ENCODE measurements at places on chromosomes 2 and 18.

GRCh38 chr2:67164771-67165522 is 232.2 kb upstream of the ETAA1 start:
- no peak for DNase-seq

DNA sequence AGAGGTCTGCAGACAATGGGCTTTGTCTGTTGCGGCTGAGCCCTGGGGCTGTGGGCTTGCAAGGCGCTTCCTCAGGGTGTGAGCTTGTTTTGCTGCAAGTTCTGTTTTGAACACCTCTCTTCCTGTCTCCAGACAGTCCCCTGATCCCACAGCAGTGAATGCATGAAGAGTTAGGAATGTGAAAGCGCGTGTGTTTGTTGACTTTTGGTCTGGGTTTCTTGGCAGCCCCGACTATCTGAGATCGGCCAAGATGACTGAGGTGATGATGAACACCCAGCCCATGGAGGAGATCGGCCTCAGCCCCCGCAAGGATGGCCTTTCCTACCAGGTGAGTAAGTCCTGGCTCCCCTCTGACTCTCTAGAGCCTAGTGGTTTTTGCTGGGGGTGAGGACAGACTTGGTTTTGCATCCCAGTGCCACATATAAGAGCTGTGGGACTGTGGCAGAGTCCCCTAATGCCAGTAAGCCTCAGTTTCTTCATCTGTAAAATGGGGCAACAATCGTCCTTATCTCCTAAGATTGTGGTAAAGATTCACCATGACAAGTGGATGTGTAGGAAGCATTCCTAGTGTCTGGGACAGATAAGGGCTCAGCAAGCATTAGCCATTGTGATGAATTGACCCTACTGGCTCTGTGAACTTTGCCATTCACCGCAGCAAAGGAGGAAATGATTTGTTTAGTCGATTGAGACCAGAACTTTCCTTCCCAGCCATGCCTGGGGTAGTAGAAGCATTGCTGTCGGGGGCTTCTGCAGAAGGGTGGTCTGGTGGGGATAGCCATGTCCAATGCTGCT is 3.0 kb downstream of the LBH start:
- DNase-seq: no peak

GRCh38 chr2:212294816-212295215 is 243.8 kb downstream of the ERBB4 start:
- no peak for DNase-seq

DNA sequence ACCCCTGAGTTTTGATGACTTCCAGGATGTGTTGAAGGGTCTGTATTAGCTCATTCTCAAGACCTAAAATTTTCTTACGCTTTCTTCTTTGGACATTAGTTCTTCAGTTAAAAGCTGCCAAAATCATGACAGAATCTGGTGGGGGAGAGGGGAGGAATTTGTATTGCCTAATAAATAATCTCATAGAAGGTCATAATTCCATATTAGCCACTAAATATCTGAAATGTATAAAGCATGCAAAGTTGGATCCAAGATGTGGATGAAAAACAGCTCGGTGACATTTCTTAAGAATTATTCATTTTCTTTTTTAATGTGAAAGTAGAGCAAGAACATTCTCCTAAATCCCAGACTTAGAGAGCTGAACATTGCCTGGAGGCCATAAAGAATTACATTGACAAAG is 120.1 kb downstream of the MMADHC start:
- no peak for DNase-seq

GRCh38 chr2:235382179-235382578 is 111.7 kb upstream of the AGAP1 start:
- no peak for DNase-seq
